ENCODE measurements at places on chromosomes 4 and X.

DNA sequence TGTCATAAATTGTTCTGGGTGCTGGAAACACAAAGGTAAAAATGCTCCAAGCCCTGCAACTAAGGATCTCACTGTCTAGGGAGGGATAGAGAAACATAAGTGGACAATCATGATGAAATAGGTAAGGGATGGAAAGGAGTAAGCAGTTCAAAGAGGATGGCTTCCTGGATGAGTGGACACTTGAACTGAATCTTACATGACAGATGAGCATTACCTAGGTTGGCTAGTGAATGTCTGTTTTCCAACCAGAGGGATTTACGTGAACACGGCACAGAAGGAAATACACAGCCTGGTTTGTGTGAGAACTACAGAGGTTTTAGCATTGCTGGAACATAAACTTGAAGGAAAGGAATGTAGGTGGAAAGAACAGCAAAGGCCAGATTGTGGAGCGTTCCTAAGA is 150.2 kb upstream of the GALNT7 start:
- no peak for DNase-seq

DNA sequence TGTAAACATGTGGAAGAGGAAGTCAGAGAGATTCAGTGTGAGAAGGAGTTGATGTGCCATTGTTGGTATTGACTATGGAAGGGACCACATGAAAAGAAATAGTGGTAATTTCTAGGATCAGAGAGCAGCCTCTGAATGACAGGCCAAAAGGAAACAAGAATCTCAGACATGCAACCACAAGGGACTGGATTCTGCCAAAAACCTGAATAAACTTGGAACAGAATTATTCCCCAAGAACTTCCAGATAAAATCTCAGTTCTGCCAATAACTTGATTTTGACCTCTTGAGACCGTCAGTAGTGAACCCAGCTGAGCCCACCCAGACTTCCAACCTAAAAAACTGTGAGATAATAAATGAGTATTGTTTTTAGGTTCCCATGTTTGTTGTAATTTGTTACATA is 653.6 kb upstream of the NR3C2 start:
- DNase-seq, result no peak

DNA sequence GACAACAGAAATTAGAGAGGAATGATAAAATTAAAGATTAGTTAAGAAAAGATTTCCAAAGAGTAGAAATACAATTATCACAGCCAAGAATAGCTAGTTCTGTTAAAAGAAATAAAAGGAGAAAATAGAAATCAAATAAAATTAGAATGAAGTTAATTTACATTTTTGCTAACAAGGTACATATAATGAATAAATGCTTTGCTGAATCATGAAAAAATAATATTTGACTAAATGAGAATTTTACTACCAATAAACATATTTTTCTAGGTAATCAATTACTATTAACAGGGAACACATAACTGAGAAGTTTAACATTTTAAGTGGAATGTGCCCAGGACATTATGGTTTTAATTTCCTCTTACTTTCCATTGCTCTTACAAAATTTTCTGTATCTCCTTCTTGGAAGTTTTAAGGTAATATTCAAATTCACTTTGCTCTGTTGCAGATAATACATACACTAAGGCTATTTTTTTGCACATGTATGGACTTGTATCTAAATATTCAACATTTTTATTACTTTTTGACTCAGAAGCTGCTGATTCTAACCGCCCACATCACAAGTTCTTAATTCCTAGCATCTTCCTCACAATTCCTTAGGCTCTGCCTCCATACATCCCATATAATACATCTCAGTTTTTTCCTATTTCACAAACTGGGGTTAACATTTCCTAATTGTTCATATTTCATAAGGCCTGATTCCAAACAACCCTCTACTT is 870.7 kb upstream of the INTU start:
- no peak for DNase-seq

DNA sequence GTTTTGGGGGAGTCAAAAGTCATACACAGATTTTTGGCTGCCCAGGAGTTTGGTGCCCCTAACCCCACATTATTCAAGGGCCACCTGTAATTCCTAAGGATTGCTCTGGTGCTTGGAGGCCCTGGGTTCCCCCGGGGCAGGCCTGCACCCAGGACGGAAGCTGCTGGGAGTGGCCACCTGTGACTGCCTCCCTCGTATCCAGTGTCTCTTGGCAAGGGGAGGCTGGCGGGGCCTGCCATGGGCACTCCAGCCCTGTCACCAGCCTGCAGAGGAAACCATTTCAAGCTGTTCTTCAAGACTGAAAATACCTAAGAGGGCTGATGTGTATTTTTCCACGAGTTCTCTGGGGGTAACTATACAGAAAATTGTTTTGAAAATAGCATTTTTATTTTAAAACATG is 24.5 kb upstream of the GPR78 start:
- DNase-seq, result no peak

- no peak for DNase-seq
Observed at GRCh38 chrX:119763836-119764387, 5.5 kb downstream of the SOWAHD start.

DNA sequence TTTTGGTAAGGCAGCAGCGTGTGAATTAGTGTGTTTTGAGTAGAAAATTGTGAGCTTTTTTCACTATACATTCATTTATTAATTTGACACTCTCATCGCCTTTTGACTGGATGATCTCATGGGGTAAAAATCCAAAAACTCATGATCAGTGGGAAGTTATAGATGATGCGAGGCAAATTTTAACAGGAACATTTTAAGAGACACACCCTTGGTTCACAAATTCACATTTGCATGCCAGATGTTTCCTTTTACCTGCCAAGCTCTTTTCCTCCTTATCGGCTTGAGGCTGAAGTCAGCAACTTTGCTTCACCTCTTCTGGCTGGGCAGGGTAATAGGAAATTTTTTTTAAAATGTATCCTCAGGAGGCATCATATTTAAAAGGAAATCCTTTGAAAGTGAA is 318.0 kb upstream of the HS3ST1 start:
- DNase-seq, result no peak

Data from stimulated activated CD8-positive, alpha-beta memory T cell treated with anti-CD3 and anti-CD28 coated beads, Interleukin-4, amount 100 ng/mL, for 24 hours (primary cell).